ENCODE measurements at places on chromosomes 7 and 10. TPM values are rescaled to one million over a fixed set of nuclear protein-coding genes. Genes with fewer than 3 reads are reported as not detected.

GRCh38 chr10:59631237-59631636 lies 78.4 kb downstream of the SLC16A9 start:
- DNase-seq: no peak

Gene HYAL4
- total RNA-seq: 2.6 TPM

DNA sequence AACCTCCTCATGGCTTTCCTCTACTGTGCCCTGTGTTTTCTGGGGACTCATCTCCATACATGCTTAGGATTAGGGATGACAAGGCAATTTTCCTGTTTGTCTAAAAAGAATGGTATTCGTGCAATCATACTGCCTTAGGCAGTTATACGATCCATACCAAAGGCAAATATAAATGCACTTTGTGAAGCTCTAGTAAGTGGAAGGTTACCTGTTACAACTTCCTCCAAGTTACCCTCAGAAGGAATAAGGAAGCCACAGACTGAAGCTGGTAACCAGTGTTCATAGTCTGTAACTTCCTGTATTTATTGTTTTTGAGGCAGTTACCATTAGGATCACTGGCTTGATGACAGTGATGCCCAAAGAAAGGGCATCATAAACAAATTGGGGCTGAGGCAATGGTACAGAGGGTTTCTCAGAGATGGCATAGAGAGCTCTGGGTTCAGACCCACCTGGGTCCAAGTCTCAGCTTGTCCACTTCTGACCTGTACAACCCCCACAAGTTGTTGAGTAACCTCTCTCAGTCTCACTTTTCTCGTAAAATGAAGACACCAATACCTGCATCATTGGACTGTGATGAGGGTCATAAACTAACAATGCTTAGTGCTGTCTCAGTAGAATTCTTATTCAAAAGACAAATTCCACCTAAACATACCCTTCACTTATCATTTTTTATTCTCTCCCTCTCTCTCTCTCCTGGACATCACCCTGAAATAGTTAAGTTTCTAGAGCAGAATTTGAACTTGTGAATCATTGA lies 138.2 kb downstream of the ELMO1 start:
- no peak for DNase-seq

Gene AMPH
- 2.4 TPM for total RNA-seq

Gene ST8SIA6
- total RNA-seq: 4.3 TPM

DNA sequence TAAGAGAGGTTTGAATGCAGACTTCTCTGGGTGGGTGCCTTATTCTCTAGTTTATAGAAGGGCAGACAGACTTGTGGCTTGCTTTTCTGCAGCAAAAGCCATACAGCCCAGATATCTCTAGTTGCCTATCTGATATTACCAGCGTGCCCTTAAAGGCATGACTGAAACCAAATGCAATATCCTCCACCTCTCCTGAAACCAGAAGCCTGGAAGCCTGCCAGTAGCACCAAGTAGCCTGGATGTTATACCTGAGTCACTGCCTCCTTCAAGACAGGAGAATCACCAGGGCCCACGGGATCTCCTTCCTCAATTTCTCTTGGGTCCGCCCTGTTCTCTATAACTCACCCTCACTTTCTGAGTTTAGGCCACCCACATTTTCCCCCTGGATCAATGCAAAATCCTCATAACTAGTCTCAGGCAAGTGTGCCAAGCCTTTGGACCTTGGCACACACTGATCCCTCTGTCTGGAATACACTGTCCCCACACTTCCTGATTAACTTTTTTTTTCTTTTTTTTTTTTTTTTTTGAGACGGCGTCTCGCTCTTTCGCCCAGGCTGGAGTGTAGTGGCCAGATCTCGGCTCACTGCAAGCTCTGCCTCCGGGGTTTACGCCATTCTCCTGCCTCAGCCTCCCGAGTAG lies 638.4 kb downstream of the GALNT17 start:
- no peak for DNase-seq

Gene PNLIP
- 0.72 TPM for total RNA-seq

Gene CLDN3
- total RNA-seq: 0.72 TPM

- peak; percentile 18 for DNase-seq
Observed at GRCh38 chr10:21535494-21535965, 1.5 kb downstream of the MLLT10 start.

DNA sequence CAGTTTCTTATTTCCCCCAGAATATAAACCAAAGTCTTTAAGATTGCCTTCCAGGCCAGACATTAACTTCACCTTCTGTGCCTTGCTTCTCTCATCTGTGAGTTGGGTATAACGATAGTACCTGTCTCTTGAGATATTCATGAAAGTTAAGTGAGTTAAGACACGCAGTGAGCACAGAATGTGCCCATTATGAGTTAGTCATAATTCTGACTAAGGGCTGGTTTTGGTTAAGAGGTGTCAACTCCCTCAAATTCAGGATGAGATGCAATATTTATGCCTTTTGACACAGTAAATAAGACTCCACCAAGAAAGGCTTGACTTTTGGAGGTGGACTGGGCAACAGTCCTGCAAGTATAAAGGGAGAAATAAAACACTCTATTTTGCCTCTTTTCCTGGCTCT lies 528.7 kb upstream of the IGFBP3 start:
- no peak for DNase-seq

Gene SLC16A9
- total RNA-seq: 2.4 TPM

Gene GALNT17
- total RNA-seq: 3.9 TPM

Gene ANKRD61
- not detected for total RNA-seq

DNA sequence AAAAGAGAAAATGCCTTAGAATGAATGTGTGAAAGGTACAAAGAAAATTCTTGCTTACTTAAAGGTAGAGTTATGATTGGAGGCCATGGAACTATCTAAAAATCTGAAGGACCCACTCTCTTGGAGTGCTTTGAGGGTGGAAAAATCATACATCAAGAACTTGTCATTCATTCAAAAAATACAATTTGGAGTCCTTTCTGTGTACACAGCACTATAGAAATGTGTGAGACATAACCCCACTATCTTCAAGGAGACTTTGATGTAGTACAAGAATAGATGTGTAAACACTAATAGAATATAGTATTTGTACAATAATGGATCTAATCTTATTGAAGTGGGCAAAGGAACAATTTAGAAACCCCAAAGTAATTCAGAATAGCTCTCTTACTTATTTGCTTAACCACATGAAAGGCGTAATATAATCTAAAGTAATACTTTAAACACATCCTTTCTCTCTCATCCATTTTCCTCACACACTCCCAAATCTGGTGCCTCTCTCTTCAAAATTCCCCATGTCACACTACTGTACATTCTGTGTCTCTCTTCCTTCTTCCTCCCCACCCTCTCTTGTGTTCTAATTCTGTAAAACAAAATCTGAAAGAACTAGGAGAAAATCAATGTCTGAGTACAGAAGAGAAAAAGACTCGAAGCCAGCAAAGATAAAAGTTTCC lies 166.7 kb downstream of the DNAJB9 start:
- no peak for DNase-seq

GRCh38 chr7:46547044-46547443 lies 626.0 kb upstream of the IGFBP3 start:
- no peak for DNase-seq

- no peak for DNase-seq
Observed at GRCh38 chr10:72567421-72567820, 58.5 kb downstream of the MICU1 start.

Gene CPA5
- total RNA-seq: 0.72 TPM

GRCh38 chr10:69409968-69410367 lies 6.8 kb downstream of the TACR2 start:
- DNase-seq: no peak

DNA sequence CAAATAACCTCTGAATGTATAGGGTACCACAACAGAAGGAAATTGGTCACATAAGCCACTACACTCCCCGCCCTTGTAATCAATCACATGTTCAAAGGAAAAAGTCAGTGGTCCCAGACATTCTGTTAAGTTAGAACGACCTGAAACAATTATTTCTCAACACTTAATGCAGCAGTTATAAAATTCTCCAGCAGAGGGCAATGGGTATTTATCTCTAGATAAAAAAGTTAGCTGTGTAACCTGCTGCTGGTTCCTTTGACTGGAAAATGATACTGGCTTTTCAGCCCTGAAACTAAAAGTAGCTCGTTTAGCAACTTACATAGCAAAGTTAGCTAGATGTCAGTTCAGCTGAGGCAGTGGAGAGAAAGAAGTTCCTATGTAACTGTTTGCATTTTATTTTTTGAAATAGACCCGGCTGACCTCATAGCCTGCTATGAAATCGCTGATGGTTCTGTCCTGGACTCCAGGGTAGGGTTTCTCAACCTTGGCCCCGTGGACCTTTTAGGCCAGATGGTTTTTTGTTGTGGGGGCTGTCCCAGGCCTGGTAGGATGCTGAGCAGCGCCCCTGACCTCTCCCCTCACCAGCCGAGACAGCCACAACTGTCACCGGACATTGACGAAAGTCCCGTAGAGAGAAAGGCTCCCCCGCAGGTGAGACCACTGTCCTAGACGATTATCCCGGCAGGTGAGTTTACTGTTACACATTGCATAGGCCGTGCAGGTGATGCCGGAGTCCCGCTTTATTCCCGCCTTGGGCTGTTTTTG lies 40.2 kb upstream of the PROSER2 start:
- DNase-seq: peak; percentile 73

DNA sequence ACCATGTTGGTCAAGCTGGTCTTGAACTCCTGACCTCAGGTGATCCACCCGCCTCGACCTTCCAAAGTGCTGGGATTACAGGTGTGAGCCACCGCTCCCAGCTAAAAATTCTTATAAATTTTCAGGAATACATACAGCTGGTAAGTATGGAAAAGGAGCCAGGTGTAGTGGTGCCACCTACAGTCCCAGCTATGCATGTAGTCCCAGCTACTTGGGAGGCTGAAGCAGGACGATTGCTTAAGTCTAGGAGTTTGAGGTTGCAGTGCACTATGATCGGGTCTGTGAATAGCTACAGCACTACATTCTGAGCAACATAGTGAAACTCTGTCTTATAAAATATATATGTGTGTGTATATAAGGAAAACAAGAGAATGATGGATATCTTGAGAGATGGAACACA lies 19.0 kb downstream of the LDB1 start:
- DNase-seq: no peak
